ENCODE measurements at places on chromosomes 11 and 22.

- DNase-seq = no peak
These were observed 534.2 kb downstream of the TBC1D22A start for GRCh38 chr22:47296405-47297260.

GRCh38 chr11:30128269-30128932 is 102.4 kb upstream of the FSHB start:
- no peak for DNase-seq

- no peak for DNase-seq
These were observed 148.9 kb downstream of the BRD1 start for GRCh38 chr22:49678842-49679170.

DNA sequence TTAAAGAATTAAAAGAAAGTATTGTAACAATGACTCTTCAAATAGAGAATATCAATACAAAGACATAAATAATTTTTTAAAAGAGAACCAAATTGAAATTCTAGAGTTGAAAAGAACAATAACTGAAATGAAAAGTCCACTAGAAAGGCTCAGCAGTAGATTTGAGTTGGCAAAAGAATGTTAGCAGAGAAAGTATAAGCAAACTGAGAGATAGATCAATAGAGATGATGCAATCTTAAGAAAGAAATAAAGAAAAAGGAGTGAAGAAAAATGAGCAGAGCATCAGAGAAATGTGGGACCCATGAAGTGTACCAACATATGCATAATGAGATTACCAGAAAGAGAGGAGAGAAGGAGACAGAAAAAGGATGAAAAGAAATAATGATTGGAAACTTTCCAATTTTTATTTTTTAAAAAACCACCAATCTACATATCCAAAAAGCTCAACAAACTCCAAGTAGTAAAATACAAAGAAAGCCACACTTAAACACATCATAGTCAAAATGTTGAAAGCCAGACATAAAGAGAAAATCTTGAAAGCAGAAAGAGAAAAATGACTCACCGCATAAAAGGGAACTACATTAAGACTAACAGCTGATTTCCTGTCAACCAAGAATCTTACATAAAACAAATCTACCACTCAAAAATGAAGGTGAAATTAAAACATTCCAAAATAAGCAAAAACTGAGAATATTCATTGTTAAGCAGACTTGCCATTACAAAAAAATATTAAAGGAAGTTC is 20.9 kb downstream of the NCF4 start:
- no peak for DNase-seq

- no peak for DNase-seq
These were observed 442.2 kb upstream of the DDI1 start for GRCh38 chr11:103594283-103594682.

DNA sequence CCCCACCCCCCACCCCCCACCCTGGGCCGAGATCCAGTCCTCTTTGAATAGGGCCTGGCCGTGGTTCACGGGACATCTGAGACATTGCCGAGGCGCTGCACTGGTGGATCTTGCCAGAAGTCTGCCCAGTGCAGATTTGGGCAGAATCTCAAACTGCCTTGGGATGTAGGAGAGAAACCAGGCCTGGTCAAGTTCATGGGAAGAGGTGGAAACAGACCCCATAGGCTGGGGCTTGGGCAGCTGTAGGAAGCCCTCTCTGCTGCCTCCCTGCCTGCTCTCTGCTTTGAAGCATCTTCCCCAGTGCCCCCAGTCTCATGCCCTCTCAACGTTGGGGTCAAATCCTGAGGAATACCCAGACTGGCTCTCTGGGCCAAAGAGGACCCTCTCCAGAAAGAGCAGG is 16.0 kb upstream of the PPP6R3 start:
- no peak for DNase-seq

DNA sequence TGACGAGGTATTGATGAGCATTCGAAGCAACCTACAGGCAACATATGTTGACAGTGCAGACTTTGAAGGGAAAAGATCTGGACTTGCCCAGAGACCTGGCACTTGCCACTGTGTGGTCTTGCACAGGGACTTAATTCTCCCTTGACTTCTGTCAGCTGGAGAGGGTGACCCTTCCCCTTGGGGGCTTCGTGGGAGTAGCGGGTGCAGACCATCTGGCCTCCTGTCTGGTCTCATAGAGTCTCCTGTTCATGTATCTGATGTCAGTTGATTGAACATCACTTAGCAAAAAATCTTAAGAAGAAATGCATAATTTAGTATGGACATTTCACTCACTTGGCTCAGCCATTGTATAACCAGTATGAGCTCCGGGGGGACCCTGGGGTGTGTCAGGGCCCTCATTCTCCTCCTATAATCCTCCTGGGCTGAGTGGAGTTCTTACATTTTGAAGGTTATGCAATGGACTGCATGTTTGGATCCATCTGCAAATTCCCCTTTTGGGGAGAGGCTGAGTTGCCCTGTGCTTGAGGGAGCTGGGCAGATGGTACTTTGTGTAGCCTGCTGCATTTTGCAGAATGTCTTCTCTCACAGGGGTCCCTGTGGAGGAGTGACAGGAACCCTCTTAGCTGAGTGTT is 13.0 kb downstream of the BCR start:
- no peak for DNase-seq

GRCh38 chr11:105236664-105237063 is 97.1 kb upstream of the CARD18 start:
- no peak for DNase-seq

DNA sequence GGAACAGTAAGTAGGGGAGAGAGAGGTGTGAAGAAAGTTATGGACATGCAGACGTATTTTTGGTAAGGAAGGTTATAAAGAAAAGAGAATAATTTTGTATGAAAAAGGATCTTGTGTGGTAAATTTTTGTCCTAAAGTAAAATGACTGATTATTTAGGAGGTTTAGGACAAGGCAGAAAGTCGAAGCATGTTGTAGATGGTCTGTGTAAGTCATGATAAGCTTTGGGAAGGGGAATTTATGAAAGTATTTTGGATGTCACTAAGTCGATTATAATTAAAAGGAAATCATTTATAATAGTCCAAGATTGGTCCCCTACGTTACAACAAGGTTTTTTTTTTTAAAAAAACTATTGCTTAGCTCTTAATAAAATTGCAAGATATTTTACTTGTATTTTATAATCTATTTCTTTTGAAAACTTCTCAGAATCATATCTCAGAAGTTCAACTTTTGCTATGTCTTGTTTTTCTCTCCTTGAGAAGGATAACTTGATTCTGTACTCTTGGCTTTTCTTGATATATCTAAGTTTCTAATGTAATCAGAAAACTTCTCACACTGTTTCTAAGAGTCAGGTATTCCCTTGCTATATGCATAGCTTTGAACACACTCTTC is 10.9 kb upstream of the CABP2 start:
- no peak for DNase-seq

DNA sequence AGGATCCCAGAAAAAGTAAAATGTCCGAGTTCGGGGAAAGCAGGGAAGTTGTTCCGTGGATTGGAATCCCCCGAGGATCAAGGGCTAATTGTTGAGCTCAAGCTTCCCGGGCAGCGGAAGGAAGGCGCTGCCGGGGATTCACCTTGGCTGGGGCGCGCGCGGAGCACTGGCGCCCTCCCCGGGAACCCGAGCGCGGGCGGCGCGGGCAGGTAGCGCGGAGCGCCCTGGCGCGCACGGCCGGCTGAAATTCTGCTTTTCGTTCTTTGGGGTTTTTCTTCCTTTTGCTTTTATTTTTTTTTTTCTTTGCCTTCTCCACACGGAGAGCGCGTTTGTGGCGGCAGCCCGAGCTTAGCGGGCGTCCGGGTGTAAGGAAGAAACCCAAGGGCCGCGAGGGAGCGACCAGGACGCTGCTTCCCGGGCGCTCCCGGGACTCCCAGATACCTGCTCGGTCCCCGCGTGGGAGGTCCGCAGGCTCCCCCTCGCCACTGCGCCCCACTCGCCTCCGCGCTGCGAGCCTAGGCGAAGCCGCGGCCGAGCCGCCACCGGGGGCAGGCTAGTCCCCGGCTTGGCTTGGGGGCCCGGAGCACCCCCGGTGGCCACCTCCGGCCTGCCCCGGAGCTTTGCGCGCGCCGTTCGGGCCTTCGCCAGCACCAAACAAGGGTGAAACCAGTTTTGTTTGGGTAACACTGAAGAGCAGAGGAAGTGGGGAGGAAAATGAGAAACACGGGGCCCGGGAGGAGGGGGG is 4.8 kb upstream of the IGF2 start:
- no peak for DNase-seq

DNA sequence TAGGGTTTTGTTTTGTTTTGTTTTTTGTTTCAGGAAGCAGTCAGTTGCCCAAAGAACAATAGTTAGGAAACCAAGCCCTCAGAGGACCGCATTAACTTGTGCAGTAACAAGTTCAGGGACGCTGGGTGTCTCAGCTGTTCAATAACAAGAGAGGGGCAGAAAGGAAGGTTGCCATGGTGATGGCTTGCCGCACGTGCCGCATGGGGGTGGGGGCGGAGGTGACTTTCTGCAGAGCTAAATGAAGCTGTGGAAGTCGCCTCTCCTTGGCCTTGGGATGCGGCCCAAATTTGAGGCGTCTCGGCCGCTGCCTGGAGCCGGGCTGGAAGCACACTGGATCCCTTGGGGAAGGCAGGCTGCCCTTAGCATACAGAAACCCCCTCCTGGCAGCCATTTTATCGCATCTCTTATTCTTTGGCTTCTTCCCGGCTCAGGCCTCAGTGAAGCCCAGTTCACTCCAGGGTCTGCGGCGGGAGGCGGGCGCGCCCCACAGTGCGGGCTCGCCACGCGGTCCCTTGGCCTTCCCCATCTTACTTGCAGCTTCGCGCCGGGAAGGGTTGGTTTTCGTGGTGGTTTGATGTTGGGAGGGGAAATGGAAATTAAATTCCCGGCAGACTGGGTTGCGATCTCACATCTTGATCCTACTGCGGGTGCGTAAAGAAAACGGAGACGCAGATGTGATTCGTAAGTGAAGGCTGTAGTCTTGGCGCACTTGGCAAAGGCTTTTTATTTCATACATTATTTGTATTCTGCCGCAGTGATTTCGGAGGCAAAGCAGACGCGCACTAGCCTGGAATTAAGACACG is 94.3 kb downstream of the SLC17A6 start:
- no peak for DNase-seq

DNA sequence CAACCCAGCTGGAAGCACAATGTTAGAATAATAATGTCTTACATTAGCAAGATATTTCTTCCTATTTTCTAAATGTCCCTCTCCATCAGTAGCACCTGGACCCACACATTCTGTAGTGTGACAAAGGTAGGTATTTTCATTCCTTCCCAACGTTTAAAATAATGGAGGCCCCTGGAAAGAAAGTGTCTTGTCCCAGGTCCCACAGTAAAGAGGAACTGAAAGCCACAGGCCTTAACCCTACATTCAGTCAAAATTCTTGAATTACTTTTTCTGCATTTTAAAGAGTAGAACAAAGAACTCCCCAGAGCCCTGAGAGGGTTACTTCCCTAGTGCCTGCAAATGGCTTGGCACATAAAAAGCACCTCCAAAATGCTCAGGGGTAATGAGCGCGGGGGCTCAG is 26.3 kb downstream of the OPCML start:
- no peak for DNase-seq

DNA sequence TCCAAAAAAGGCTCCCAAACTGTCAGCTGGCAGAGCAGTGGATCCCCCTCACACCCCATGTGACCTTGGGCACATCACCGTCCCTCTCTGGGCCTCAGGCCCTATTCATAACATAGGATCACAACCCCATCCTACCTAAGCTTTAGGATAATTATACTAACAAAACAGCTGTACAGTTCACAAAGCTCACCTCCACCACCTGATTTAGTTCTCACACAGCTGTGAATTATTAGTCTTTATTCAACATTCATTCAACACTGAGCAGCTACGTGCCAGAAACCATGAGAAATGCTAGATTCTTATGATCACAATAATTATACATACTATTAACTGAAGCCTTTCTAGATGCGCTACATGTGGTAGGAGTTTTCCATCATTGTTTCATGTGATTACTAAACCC is 9.5 kb downstream of the WNT11 start:
- no peak for DNase-seq

Data from activated T-cell treated with anti-CD3 and anti-CD28 coated beads, Interleukin-2, amount 50 U/mL, for 1 hour (primary cell).